ENCODE measurements at places on chromosomes 4 and X.

- no peak for DNase-seq
Measured at GRCh38 chr4:79164907-79165610, 160.8 kb downstream of the NAA11 start.

- no peak for DNase-seq
Measured at GRCh38 chrX:95974890-95975289, 709.8 kb upstream of the DIAPH2 start.

DNA sequence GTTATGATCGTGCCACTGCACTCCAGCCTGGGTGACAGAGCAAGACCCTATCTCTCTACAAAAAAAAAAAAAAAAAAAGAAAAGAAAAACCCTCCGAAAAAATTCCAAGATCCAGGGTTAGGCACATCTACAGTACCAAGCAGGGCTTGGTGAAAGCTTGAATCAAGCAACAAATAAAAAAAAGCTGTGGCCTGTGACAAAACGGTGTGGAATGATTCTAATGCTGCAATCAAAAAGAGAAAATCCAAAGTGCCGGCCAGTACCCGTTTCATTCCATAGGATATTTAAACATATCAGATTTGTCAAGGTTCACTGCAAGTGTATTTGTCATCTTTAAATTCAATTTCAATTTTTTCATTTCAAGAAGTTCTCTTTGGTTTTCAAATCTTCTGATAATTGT lies 20.5 kb downstream of the RWDD4 start:
- DNase-seq: no peak

- DNase-seq: no peak
Measured at GRCh38 chr4:18795794-18796193, 774.2 kb upstream of the LCORL start.

DNA sequence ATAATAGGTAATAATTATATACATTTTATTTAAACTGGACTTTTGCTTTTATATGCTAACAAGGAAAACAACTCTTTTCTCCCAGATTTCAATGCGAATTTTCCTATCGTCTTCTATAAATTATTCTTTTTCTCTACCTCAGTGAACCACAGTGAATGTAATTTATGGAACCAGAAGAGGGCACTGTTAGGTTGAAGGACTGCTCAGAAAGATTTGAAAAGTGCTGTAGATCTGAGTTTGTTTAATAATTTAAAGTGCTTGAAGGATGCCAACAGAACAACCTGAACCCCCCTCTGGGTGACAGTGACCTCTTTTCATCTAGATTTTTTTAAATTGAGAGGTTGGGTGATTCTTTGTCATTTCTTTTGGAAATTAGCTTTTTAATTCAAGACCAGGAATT lies 54.9 kb downstream of the PHOX2B start:
- DNase-seq: no peak

DNA sequence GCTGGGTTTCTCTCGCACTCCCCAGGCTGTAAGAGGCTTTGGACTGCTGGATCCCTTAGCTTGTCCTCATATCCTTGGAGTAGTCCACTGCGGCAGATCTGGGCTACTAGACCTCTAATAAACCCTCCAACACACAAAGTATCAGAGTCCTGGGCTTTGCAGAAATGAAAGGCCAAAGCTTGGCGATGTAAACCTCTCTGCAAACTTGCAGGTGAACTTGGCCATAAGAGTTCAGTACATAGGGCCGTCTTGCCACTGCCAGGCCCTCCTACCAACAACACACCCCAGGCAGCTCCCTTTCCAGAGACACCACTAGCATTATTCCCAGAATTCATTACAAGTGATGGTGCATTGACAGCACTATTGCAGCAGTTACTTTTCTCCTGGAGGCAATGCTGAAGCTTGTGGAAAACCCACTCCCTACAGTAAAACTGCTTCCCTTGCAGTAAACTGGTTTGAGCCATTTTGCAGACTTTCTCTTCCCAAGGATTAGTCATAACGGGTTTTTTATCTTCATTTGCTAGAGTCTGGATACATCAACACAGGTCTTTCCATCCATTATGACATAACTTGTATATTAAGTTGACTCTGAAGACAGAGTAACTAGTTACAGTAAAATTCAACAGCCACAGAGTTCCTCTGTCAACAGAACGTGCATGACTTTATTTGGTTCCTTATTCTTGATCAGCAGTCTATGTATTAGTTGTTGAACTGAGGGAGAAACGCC lies 2.4 kb downstream of the ANKRD50 start:
- DNase-seq: no peak

DNA sequence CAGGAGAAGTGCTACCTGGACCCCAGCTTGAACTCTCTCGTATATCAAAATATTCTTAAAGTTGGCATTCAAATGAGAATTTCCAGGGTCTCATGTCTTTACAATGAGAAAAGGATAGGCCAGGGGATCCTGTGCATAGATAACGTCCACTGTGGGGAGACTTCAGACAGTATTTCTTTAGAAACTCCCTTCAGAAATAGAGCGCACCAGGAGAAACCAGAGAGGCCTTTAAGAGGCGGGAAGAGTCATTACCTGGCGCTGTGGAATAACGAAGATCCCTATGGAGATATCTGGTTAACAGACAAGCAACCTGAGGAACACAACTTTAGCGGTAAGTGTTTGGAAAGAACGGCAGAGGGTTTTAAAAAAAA lies 600 bp downstream of the RADX start:
- DNase-seq: no peak

DNA sequence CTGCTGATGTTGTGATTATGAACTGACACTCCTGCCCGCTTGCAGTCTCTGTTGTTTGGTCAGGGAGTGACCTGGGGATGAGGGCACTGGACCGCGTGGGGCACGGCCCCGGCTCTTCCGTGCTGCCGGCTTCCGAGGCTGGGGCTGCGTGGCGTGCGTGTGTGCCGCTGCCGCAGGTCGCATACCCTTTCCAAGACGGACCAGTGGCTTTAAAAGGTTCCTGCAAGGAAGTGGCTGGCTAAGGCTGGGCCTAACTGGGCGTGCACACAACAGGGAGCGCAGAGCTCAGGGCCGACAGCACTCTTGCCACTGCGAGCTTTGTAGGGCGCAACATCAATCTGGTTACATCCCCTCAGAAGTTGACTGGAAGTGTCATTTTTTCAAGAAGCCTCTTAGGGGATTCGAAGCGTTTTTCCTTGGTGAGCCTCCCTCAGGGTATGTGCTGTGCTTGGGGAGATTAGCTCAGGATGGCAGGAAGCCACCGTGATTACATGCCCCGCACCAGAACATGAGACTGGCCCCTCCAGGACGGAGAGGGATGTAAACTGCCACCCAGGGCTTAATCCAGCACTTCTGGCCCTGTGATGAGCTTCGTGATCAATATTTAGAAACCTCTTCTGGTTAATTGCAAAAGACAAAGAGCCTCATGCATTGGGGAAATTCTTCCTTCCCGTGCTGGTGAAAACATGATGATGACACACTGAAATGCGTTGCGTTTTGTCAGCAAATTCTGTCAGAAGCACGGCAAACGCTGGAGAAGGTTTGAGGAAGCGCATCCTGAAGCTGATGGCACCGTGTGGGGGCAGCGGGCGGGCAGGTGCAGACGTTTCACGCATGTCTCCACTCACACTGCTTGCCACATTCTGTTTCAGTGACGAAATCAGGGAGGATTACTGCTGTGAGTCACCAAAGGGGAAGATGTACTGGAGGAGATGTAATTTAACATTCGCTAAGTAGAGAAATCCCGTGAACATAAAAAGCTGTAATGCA lies 11.1 kb downstream of the MAEA start:
- DNase-seq: peak; percentile 71

GRCh38 chr4:175234162-175234561 lies 316.0 kb downstream of the ADAM29 start:
- DNase-seq: no peak

DNA sequence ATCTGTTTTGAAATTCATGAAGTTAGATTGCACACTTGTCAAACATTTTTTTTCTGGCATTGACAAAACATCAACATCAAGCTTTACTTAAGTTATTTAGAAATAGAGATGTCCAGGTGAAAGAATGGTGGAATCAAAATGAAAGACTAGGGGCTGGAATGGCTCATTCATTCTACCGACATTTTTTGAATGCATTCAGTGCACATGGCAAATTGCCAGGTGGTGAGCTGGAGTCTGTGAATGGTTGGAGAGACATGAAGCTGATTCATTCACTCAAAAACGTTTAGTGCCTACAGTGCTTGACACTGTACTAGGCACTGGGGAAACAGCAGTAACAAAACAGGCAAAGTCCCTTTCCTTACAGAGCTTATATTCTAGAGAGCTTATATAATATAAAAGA lies 292.4 kb downstream of the PPP1R2C start:
- DNase-seq: no peak

- no peak for DNase-seq
Measured at GRCh38 chr4:164442180-164442579, 311.8 kb upstream of the SMIM31 start.

- DNase-seq: no peak
Measured at GRCh38 chrX:71618787-71619186, 476 bp upstream of the CXCR3 start.

DNA sequence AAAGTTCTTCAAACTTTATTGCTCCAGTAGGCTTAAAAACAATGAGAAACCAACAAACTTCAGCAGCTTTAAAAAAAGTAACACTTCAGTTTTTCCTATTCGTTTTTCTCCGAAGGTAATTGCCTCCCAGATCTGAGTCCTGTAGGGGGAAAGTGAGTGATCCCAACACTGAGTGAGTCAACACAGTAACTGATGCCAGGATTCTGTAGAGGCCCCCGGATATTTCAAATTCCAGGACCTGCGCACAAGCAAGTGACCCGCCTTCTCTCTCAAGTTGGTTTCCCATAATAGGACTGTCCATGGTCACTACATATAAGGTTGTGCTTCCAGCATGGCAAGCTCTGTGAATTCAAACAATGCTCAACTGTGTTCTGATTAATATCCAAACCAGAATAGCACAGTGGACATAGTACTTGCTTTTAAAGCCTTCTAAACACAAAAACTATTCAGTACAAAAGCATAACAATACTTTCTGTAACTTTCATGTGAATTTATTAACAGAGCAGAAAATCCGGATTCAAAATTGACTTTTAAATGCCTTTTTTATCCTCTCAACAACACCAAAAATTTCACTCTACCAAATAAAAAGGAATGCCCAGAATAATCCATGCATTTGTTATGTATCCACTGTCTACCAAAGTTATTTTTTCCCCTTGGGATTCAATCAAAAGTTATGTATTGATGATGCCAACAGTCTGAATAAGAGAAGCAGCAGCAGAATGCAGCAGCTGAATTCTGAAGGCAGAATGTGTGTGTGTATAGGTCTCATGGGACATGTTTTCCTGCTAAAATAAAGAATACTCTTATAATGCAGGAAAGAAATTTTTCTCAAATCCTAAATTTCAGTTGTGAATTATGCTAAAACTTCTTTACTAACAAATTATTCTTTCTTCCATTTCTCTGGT lies at the start of gene DMD:
TSS of gene DMD (minus strand) at position 194 of the 905 bp plus-strand sequence. CDS start 237 bp downstream, outside the sequence.
- DNase-seq: no peak

DNA sequence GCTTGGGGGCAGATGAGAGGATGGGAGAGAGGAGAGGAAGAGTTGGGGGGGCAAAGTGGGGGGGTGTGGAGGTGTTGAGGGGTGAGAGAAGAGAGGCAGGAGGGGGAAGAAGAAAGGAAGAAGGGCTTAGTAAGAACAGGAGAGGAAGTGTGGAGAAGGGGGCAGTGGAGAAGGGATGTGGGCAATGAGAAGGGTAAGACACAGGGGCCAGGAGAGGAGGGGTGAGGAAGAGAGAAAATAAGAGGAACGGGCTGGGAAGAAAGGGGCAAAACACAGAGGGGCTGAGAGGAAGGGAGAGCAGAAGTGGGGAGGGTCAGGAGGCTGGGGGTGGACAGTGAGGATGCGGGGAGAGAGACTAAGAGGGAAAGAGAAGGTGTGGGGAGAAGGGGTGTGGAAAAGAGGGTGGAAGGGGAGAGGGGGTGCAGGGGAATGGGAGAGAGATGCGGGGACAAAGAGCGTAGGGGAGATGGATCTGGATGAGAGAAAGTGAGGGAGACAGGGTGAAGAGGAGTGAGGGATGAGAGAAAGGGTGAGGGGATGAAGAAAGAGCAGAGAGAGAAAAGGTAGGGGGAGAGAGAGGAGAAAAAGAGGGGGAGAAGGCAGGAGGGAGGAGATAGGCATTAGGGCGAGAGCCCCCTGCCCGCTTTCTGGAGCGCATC lies 12.9 kb downstream of the SH3KBP1 start:
- DNase-seq: no peak

DNA sequence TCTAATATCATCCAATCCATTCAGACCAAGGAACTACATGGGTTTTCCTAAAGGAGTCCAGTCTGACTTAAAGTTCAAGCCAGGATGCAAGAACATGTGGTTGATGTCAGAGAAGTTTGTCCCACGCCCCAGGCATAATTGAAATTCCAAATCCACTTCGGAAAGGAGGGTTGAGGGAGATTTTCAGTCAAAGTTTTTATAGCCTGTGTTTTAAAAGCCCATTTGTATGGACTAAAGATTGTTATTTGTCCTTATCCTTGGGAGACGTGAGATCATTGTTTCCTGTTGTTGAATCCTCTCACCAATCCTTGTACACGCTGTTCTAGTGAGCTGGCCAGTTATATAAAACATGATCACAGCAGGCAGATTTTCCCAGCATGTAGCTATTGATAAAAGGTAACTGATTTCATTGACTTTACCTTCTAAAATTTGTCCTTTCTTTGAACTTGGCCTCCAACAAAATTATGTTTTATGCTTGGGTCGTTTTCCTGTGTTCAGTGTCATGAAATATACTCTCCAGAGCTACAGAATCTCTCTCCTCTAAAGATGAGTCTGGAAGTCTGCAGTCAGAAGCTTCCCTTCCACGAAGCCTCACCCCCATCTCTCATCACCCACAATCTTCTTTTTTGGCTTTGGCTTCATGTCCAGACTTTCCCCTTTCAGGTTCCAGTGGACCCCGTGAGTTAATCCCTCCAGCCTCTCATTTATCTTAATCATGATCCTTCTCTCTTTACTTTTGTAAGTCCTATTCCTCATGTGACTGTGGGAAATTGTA lies 92.9 kb downstream of the ATP10D start:
- DNase-seq: no peak

GRCh38 chr4:185987961-185988627 lies 80.9 kb upstream of the TLR3 start:
- DNase-seq: no peak

DNA sequence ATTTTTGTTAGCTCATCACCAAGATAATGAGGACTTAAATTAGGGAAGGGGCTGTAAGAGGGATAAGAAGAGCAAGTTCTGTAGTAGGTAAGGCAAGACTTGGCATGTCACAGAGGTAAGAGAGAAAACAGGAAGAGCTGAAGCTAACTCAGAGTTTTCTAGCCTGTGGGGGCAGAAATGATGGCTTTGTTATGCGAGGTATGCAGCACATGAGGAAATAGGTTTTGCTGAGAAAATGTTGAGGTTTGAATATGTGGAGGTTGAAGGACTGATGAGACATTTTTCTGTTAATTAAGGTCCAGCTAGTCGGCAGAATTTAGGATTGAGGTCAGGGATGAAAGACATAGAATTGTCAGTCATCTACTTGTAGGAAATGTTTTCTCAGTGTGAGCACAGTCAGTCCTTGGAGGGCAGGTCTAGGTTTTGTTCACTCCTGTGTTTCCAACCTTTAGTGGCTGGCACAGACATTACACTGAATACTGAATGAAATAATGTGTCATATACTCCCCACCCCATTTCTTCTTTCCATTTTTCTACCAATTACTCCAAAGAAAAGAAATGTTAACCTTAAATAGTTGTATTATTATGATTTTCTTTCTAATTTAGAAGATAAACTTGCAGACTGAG lies 154.0 kb upstream of the AADAT start:
- no peak for DNase-seq

- DNase-seq: no peak
Measured at GRCh38 chr4:37524267-37524666, 161.9 kb downstream of the RELL1 start.

Measured in activated naive CD4-positive, alpha-beta T cell treated with anti-CD3 and anti-CD28 coated beads for 36 hours (primary cell).